IPS-NIHi11 (cell line): ENCODE measurements at places on chromosomes 4 and X.

DNA sequence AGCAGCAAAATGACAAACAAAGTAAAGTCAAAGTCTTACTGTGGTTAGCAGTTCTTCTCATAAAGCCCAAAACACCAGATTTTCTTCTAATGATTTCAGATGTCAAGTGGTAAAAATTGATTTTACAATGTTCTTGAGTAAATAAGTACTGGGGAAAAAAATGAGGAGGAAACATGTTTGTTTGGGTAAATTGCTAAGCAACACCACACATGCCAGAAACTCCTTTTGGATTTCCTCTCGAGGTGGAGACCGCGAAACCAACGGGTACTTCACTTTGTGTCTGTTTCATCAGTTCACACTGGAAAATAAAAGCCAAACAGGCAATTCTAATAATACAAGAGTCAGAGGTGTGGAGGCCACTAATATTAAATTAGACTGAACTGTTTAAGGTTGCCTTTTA lies 4.6 kb upstream of the PKD2 start:
- DNase-seq = no peak

- DNase-seq = no peak
Measured at GRCh38 chr4:189659287-189659686, 281.4 kb upstream of the FRG1 start.

DNA sequence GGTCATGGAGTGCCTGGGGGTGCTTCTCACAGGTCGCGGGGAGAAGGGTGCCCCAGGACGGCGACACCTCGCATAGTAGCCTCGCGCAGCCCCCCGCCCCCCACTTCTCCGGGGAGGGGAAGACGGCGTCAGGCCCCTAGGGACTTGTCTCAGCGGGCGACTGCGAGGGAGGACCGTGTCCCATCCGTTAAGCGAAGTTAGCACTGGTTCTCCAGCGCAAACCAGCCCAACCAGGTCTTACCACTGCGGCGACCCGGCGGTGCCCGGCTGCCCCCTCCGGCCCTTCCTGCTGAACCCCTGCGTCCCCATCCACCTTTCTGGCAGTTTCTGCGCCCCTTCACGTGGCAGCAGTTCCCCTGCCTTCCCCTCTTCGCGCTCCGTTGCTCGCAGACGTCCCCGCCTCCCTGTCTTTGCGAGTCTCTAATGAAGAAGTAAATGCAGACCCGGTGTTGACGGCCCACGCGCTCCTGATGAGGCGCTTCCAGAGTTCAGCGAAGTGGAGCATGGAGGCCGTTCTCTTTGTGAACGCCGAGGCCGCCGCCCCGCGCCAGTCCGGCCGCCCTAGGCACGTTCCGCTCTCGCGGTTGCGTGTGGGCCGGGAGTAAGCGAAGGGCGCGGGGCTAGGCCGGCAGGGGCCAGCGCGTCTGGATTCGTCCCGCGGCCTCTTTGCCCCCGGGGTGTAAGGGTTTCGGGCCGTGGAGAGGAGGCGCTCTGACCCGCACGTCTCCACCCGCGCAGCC lies 3.0 kb downstream of the SLIT2 start:
- peak; percentile 35 for DNase-seq

- DNase-seq = no peak
Measured at GRCh38 chr4:132662456-132662855, 486.6 kb upstream of the PCDH10 start.

DNA sequence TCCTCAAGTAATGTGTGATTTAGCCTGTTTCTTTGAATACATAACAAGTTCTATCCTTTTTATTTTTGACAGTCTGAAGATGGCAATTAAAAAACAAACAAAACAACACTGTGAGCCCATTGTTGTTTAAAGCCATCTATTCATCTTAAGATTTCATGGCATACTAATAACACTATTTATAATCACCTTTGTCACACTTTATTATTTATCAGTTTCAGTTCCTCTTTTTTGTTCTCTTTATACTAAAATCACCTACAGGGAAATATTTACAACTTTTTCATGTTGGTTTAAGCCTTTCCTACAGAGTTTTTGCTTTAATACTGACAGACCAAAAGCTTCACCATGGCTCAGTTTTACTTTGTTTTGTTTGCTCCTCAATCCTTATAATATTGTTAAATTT lies 247.4 kb upstream of the CTSO start:
- DNase-seq = no peak

DNA sequence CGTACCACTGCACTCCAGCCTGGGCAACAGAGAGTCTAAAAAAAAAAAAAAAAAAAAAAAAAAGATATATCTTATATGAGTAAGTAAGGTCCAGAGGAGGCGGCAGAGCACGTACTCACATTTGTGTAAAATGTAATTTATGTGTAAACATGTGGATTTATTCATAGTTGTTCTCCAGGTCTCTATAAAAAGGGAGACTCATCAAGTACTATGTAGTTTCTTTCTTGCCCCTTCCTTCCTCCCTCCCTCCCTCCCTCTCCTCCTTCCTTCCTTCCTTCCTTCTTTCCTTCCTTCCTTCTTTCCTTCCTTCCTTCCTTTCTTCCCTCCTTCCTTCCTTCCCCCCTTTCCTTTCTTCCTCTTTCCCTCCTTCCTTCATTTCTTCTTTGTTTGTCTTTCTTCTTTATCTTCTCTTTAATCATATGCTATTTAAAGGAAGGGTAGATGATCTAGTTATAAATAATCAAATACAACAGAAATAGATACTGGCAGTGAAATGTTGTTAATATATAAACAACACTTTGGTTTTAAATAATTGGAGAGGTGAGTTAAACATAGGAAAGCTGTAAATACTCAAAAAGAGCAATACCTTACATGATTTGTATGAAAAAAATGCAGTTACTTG lies 344.8 kb downstream of the ANK2 start:
- no peak for DNase-seq

- no peak for DNase-seq
Measured at GRCh38 chr4:99403380-99404184, 31.6 kb downstream of the ADH7 start.

DNA sequence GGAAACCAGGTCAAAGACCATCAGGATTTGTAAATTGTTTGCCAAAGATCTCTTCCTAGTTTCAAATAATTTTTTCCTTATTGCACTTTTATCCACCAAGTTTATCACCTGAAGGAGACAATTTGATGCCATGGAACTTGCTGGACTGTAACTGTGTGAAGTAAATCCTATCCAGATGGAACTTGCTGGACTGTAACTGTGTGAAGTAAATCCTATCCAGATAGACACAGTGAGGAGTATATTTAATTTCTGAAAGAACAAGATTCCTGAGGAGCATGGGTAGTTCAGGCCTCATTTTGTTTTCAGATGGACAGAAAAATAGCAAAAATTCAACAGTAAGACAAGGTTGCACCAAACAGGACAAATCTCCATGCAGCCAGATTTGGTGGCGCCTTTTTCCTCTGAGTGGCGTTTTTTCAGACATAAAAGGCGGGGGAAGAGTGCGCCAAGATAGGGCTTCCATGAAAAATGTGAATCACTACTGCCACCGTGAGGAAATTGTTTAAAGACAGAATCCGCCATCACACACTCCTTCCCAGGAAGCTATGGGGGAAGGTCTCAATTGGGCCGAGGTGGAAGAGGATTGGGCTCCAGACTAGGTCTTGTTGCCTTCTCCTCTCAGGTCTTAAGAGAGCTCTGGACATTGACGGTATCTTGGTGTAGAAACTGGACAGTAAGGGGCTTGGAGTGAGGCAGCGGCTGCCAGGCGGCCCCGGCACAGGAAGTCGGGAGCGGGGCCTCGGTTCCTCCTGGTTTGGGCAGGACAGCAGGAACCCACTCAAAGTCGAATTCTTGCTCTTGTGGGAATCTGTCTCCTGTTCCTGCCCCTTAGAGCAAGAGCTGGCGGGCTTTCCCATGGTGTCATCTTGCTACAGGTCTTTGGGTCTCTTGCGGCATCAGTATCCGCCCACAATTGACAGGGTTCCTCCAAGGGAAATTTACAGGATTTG lies 234.7 kb downstream of the OR13H1 start:
- no peak for DNase-seq
